ENCODE measurements at places on chromosomes 6 and 20.

DNA sequence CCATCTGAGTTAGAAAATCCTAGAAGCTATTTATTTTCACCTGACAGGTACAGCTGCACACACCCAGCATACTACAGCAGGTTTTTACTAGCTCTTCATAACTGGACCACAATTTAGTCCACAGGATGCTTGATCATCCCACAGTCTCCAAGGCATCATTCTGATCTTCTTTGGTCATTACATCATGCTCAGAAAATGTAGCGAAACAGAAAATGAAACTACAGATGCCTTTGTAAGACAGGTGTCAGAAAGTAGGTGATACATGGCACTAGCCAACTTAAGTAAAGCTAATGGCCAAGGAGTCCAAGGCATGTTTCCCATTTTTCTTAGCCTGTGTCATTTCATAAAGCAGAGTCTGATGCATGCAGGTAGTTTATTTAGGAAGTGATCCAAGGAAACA is 102.3 kb downstream of the HTR1B start:
- no peak for DNase-seq

GRCh38 chr6:31446481-31446880 is 43.1 kb downstream of the MICA start:
- no peak for DNase-seq

DNA sequence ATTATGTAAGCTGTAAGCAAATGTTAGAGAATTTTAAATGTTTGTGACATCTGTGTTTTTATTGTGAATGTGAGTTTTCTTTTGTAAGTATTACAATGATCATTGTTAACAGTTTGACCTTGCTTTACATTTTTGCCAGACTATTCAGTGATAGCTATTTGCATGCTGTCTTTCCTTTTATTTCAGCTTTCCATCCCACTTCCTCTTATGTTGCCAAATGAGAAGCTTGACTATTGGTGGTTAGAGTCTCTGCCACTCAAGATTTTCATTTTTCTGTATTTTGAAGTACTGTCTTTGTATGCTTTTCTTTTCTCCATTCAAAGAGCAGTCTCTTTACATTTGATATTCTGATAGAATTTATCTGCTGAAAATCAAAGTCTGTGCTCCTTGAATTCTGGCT is 104.1 kb downstream of the PRIM2 start:
- DNase-seq, result no peak

DNA sequence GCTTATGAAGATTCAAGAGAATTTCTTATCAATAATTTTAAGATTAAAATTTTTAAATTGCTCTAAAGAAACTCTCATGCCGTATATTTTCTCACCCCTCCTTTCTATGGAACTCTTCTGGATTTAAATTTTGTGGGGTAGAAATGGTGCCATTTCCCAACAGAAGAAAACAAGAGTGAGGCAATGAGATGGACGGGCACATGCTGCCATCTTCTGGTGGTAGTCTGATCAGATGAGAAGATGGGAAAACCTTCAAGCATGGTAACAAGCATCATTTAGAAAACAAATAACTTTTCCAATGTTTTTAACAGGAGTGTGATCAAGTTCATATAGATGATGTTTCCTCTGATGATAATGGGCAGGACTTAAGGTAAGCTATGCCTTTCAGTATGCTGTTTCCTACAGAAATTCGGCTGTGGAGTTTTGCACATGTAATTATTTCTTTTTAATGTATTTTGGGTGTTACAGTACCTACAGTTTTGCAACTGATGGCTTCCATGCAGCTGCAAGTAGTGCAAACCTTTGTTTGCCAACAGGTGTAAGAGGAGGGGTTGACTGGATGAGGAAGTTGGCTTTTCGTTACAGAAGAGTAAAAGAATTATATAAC is 271.4 kb downstream of the EYA4 start:
- DNase-seq, result no peak

DNA sequence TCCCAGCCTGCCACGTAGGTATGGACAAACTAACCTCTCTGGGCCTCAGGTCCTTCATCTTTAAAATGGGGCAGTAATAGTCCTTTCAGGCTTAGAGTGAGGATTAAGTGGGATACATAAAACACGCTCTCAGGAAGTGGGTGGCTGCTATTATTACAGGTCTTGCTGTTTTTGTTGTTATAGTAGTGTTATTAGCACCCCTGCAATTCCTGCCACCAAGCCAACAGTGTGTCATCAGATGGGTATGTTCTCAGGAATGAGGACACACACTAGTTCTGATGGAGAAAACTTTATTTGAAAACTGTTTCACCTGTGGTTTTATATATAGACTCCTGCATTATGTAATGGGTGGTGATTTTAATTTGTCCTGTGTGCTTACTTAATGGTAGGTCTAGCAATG is 131.7 kb downstream of the LRRC1 start:
- DNase-seq, result no peak

- DNase-seq, result no peak
Observed at GRCh38 chr6:18126121-18126520, 3.6 kb upstream of the NHLRC1 start.

DNA sequence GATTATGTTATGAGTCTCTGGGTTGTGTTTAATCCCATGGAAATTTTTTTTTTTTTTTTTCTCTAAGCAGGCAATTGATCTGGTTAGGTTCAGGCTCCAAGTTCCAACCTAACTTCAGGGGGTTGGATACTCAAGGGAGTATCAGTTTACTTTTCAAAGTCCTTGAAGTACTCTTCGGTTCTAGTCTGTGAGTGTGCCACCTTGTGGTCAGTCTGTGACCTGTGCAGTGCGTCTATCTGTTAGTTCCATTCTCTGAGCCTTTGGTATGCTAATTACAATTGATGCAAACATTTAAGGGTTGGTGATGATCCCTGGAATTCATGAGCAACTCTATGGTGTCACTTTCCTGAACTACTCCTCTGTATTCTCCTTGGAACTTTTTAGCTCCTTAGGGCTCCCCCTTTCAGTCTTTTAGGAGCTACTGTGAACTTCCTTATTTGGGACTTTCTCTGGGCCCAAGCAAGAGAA is 342.0 kb downstream of the SOX4 start:
- DNase-seq, result no peak

DNA sequence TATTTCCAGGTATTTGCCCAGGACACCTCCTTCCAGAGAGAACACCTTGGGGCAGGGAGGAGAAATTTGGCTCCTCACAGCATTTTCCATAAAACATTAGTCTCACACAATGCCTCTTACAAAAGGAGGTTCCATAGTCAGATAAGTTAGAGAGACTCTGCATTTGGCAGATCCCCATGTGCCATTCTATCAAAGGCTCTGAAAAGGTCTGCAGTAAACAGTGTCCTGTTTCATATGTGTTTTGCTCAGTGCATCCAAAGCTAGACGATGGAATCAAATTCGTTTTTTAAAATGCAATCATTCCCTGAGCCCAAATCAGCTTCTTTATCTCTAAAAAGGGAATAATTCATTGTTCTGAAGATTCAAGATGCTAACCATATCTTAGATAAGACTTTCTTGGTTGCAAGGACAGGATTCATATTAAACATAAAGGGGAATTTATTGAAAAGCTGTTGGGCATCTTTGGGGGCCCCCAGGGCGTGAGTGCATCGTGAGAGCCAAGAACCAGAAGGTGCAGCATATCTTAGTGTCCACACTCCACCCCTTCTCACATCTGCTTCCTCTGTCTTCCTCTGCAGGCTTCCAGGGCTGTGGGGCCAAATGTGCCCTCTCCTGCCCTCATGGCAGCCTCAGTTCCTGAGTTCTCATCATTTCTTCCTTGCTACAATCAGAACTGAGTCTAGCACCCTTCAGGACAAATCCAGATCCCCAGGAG is 41.4 kb upstream of the MLN start:
- no peak for DNase-seq

DNA sequence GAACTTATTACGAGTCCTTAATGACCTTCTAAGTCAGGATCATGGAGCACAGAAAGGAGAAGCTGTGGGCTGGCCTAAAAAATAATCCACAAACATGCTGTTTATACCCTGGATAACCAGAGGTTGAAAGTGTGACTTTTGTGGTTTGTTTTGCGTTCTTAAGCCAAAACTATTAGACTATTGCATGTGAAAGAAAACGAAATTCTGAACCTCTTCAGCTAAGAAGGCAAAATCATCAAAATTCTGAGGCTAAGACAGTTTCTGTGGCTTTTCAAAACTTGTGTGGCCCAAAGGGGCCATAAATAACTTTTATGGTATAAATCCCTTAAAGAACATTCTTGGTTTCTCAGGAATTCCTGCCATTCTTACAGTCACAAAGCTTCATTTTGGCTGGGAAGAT is 251.0 kb downstream of the UST start:
- DNase-seq, result no peak

DNA sequence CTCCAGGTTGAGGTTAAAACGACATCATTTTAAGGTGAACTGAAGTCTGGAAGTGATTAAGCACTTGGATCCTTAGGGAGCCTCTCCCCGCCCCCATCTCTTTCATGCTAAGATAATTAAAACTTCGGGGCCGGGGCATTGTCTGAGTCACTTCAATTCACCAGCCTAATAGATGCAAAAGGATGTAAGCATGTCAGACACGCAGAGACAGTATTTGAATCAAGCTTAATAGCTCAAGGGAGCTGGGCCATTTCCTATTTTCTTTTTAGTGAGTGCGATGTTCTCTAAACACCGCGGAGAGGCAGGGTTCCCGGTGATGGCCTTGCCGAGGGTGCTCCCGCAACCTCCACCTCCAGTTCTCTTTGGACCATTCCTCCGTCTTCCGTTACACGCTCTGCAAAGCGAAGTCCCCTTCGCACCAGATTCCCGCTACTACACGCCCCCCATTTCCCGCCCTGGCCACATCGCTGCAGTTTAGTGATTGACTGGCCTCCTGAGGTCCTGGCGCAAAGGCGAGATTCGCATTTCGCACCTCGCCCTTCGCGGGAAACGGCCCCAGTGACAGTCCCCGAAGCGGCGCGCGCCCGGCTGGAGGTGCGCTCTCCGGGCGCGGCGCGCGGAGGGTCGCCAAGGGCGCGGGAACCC is 516 bp upstream of the IRF4 start:
- DNase-seq, result no peak

DNA sequence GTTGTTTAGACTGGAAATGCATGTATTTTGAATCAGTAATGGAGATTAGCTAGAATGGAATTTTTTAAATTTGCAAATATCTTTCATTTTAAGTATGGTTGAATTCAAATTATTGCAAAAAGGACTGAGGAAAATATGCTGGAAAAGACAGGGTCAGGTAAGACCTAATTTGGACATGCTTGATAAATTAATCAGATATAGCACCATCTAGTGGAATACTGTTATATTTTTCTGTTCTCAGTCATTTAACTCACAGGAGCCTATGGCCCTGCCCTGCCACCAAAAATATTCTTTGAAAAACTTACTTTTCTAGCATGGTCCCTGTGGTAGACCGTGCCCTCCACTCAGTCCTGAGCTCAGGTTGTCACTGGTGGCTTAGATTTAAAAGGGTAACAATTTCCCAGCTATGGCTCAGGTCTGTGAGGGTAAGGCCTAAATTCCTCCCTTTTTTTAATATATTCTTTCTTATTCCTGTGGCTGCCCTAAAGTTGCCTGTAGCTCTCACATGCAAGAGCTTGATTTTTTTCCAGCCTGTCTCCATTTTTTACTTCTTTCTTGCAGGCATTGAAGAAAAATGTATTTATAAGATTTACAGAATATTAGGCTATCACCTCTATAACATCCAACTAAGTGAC is 25.3 kb upstream of the KIAA1586 start:
- DNase-seq, result no peak

DNA sequence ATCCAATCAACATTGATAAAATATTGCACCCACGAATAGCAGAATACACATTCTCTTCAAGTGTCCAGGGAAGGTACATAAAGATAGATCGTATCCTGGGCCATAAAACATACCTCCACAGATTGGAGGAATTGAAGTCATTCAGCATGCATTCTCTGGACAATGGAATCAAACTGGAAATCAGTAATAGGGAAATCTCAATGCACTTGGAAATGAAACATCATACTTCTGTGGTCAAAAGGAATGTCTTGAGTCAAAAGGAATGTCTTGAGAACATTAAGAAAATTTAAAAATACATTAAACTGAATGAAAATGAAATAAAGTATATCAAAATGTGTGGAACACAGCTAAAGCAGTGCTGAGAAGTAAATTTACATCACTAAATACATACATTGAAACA is 138.8 kb downstream of the TFAP2A start:
- DNase-seq, result no peak

- DNase-seq, result no peak
Observed at GRCh38 chr6:47700596-47700995, 2.2 kb downstream of the ADGRF4 start.

- no peak for DNase-seq
Observed at GRCh38 chr6:15137086-15137485, 108.8 kb upstream of the JARID2 start.

DNA sequence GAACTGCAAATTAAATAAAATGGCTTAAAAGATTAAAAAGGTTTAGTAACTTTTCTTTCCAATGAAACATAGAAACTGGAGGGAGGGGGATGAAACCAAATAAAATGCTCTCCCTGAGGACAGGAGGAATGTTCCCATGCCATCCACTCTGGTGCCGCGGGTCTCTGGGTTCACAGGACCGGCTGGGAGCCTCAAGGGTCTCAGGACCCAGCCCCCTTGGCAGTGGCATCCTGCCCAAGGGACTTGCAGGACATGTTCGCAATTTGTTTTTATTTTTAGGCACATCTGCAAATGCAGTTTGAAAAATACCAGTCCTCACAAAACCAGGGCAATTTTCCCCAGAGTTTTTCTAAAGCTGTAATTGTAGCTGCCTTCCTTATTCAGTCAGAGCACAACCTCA is 7.5 kb downstream of the BEND3 start:
- no peak for DNase-seq

- no peak for DNase-seq
Observed at GRCh38 chr6:69827276-69827893, 30.6 kb upstream of the LMBRD1 start.

DNA sequence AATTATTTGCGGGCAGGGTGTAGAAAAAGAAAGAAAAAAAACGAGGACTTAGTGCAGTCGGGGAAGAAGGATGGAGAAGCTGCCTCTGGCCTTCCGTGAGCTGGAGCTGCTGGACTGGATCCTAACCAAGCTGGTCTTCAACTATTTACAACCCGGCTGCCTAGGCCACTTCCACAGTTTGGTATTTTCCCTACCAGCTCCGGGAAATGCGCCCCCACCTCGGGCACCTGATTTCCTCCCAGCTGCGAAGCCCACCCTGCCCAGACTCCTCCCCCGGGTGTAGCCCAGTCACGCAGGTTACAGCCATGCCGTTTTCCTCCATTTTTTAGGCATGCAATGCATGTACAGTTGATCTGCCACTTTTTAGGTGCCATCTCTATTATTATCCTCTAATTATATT is 21.2 kb downstream of the THEMIS start:
- DNase-seq, result peak; percentile 50

DNA sequence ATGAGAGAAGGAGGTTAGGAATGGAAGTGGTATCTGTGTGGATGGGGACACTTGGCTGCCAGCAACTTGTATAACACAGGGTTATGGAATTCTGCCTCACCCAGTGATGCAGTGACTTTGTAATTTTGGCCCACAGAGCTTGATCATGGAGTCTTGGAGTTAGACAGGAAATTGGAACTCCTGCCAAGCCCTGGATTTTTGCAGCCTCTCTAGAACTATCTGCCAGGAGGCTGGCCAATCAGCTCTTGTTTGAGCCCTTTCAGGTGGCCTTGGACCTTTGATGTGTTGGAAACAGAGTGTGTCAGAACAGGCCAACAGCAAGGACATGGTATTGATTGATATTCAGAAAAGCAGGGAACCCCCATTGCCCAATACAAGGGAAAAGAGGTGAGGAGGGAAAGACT is 157.7 kb upstream of the GGTLC1 start:
- no peak for DNase-seq

Measured in stimulated activated CD8-positive, alpha-beta memory T cell treated with anti-CD3 and anti-CD28 coated beads, Interleukin-7, amount 100 ng/mL, for 48 hours (primary cell).